HCT116 (cell line): ENCODE measurements at places on chromosomes 3 and 15.

- no peak for DNase-seq
Observed at GRCh38 chr3:36907911-36908646, 36.8 kb downstream of the TRANK1 start.

DNA sequence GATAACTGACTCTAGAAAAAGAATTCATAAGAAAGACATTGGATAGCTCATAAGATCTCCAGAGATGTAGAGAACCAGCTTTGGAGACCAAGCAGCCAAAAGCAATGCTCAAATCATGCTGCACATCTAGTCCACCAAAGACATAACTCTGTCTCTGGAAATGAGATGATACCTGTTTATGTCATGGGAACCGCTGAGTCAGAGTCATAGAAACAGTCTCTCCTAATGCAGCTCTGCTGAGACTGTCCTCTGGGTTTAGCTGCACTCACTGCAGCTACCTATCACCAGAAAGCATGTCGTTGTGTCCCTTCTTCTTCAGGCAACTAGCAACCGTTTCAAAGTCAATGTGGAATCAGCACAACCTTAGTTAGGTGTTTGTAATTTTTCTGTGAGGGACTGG is 218.5 kb upstream of the ROBO1 start:
- no peak for DNase-seq

GRCh38 chr3:28347374-28348264 is 902 bp upstream of the ZCWPW2 start:
- no peak for DNase-seq

DNA sequence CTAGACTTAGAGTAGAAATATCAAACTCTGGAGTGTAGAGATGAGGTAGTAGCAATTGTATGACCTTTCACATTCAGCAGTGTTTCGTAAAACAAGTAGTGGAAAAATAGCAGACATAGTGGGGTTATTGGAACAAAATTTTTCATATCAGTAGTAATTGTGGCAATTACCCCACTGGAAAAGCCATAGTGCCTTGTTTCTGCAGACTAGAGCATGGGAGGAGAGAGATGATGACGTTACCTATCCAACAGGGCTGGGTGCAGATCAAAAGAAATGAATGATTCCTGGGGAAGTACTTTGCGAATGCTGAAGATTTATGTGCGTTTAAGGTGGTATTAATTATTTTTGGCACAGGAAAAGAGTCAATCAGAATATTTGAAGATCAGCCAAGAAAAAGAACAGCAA is 147.0 kb upstream of the LRRFIP2 start:
- DNase-seq, result no peak

- DNase-seq, result peak; percentile 19
Observed at GRCh38 chr3:146313746-146314111, 62.8 kb upstream of the PLSCR4 start.

DNA sequence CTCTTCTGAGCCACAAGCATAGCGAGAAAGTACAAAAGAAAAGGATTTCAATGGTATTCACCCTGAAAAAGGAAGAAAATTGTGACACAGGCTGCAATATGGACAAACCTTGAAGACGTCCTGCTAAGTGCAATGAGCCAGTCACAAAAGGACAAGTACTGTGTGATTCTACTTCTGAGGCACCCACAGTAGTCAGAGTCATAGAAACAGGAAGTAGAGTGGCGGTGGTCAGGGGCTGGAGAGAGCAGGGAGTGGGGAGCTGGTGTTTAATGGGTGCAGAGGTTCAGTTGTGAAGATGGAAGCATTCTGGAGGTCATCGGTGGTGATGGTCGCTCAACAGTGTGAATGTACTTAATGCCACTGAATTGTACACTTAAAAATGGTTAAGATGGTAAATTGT is 180.5 kb downstream of the APBA2 start:
- no peak for DNase-seq

DNA sequence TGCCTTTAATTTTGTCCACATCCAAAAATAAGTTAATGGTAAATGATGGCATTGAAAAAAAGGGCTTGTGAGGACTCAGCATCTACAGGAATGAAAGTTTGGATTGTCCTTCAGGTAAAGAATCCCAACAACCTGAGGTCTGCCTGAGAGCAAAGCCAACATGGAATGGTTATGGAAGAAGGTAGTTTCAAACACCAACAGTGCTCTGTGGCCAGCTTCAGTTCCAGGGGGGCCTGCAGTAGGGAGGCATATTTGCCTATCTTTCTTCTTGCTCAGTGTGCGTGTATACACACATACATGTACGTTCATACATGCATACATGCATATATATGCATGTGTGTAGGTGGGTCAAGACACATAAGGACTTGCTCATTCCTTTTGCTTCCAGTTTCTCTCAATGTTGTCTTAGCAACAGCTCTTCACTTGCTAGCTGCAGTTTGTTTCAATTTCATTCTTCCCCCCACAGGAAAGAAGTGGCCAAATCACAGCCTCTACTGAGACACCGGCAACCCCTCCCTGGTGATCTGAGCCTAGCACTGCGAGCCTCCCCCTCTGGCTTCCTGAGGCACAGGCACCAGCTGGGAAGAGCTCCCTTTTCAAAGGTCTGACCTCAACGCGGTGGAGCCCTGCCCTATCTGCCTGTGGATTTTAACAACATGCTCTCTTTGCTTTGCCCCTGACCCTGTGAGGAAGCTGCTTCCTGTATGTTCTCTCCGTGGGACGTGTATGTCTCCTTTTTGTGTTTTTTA is 146.2 kb downstream of the KLF13 start:
- no peak for DNase-seq

- no peak for DNase-seq
Observed at GRCh38 chr15:41899854-41900442, 6.1 kb upstream of the SPTBN5 start.

DNA sequence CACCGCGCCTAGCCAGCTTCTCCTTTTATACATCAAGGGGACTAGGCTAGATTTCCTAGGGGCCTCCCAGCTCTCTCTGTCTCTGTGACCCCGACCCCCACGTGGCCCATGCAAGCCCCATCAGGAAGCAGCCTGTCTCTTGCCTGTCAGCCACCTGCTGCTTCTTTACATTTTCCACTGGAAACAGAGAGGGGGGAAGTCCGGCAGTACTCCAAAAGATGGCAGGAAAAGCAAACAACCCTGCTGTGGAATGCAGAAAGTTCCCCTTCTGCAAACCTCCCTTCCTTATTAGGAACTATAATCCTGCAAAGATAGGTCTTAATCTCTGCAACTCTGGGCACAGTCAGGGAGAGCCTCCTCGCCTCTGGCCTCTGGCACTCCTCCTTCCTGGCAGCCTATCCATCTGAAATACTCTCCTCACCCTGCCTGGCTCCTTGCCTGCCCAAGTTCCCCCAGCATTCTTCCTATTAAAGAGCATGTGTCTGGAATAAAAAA is 47.4 kb upstream of the HACD2 start:
- DNase-seq, result no peak

- no peak for DNase-seq
Observed at GRCh38 chr3:126721246-126721645, 17.2 kb downstream of the CHCHD6 start.

- DNase-seq, result no peak
Observed at GRCh38 chr15:70323111-70323851, 225.6 kb upstream of the TLE3 start.

DNA sequence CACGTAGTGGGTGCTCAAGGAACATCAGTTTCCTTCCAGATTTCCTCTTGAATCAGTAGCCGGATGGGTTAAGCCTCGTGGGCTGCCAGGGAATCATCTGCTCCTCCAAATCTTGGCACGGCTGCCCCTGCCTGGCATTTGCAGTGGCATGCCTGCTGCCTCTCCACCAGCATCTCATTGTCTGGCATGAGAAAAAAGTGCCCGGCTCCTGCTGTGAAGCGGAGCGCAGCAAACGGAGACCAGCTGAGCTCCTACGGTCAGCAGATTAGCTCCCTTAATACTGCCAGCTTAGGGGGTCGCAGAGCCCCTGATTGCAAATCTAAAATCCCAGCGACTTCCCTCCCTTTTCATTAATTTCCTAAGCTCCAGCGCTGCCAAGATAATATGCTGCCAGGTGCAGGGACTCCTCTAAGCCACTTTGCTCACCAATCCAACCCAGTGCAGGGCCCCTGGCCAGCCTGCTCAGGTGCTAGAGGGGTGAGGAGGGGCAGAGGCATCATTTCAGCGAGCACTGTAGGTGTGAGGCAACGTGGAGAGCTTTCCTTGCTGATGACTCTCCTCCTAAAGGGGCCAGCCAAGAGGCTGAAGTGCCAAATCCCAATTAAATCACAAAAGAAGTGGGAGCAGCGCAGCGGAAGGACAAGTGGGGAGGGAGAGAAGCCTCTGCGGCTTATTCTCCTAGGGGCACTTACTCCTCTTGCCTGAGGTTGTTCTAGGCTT is 49.6 kb upstream of the ST8SIA2 start:
- DNase-seq, result no peak

- no peak for DNase-seq
Observed at GRCh38 chr3:114143817-114144216, 35.0 kb downstream of the DRD3 start.

GRCh38 chr3:148863814-148864213 is 1.3 kb upstream of the CPA3 start:
- DNase-seq, result no peak

GRCh38 chr3:100988080-100988479 is 5.1 kb downstream of the ABI3BP start:
- no peak for DNase-seq

GRCh38 chr3:134483195-134483900 is 2.4 kb downstream of the ANAPC13 start:
- DNase-seq, result no peak

DNA sequence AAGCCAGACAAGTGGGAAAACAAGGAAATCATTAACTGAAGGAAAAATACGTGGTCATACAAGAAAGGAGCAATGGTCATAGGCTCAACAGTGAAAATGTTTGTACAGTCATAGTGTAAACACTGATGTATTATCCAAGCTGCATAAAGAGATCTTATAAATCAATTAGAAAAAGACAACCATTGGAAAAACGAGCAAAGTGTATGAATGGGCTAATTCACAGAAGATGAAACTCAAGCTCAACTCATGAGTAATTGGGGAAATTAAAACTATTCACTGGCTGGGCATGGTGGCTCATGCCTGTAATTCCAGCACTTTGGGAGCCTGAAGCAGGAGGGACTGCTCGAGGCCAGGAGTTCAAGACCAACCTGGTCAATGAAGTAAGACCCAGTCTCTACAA is 6.4 kb upstream of the IGF2BP2 start:
- no peak for DNase-seq

- no peak for DNase-seq
Observed at GRCh38 chr3:42697289-42698051, 5.1 kb downstream of the HHATL start.

GRCh38 chr3:59469948-59470723 is 420.3 kb upstream of the CFAP20DC start:
- no peak for DNase-seq

GRCh38 chr15:56251315-56252095 is 7.8 kb upstream of the RFX7 start:
- no peak for DNase-seq

- no peak for DNase-seq
Observed at GRCh38 chr15:73760330-73761329, 7.5 kb upstream of the INSYN1 start.

GRCh38 chr3:172953571-172953970 is 187.5 kb downstream of the SPATA16 start:
- no peak for DNase-seq

- no peak for DNase-seq
Observed at GRCh38 chr3:99481561-99481960, 156.8 kb upstream of the COL8A1 start.

GRCh38 chr3:14876921-14877333 is 58.2 kb downstream of the FGD5 start:
- DNase-seq, result no peak

DNA sequence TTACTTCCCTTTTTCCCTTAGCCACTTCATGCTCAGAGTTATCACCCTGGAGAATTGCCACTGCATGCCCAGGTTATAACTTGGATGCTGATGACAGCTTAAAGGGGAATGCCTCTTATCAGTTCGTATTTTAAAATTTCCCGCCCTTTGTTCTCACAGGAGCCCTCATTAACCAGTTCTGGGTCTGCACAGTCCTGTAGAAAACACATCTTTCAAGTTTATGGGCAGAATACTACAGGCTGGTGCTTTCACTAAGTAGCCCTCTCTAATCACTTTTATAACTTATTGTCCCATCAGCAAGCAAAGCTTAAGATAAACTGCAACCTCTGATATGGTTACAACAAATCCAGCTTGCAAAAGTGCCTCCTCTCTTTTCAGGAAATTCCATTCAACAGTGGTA is 587.3 kb upstream of the UBE2E2 start:
- DNase-seq, result no peak

GRCh38 chr15:91445695-91446228 is 345.7 kb downstream of the SV2B start:
- DNase-seq, result no peak

- DNase-seq, result no peak
Observed at GRCh38 chr15:92149029-92149428, 244.7 kb upstream of the ST8SIA2 start.
